A673 (cell line): ENCODE measurements at places on chromosomes 13 and 19. TPM values are rescaled to one million over a fixed set of nuclear protein-coding genes. Genes with fewer than 3 reads are reported as not detected.

DNA sequence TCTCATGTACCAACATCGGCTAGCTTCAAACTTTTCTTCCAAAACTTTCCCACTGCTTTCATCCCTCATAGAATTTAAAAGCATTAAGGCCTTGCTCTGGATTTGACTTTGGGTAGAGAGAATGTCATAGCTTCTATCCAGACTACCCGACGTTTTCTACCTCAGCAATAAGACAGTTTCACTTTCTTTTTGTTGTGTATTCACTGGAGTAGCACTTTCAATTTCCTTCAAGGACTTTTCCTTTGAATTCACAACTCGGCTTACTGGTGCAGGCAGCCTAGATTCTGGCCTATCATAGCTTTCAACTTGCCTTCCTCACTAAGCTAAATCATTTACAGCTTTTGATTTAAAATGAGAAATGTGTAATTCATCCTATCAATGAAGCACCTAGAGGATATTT, 420.4 kb upstream of the GPC6 start:
- H3K36me3 ChIP-seq: no peaks in the 10 kb centered on the region
- H3K4me1 ChIP-seq: no peaks in the 10 kb centered on the region
- no peak for DNase-seq
- H3K4me3 ChIP-seq: peak overlapping the region; percentile 25

Gene NCR1
- not detected in 2 replicates for total RNA-seq

DNA sequence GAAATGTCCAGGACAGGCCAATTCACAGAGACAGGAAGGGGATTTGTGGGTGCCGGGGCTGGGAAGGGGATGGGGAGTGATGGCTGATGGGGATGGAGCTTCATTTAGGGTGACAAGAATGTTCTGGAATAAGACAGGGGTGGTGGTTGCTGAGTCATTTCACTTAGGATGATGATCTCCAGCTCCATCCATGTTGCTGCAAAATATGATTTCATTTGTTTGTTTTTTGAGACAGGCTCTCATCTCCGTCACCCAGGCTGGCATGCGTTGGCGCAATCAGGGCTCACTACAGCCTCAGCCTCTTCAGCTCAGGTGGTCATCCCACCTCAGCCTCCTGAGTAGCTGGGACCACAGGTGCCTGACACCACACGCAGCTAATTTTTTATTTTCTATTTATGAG, 3.1 kb upstream of the JSRP1 start:
- DNase-seq: no peak
- H3K27me3 ChIP-seq: no peaks in the 10 kb centered on the region
- no peaks in the 10 kb centered on the region for H3K36me3 ChIP-seq
- no peak overlapping the region for H3K27ac ChIP-seq
- H3K4me3 ChIP-seq: no peak overlapping the region

Gene SIX5
- 23.6 and 26.7 TPM in 2 replicates for total RNA-seq

DNA sequence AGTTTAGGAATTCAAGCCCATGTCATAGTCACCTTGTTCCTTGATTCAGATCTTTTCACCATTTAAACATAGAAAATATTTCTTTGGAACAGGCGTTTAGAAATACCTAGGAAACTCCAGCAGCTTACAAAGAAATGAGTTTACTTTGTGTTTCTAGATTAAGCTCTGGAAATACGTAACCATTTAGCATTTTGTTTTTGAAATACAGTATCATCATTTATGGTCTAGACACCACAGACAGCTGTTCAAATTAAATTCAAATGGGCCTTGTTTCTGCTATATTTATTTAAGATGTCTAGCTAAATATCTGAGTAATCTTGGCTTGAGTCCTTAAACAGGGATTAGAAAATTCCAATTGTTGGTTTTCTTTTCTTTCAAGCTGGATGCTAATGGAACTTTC, 228.5 kb downstream of the NDFIP2 start:
- peaks cover 35% of the 10 kb centered on the region for H3K4me1 ChIP-seq
- H3K27ac ChIP-seq: peak overlapping the region; percentile 1
- no peaks in the 10 kb centered on the region for H3K27me3 ChIP-seq
- H3K36me3 ChIP-seq: no peaks in the 10 kb centered on the region

Gene TNFSF13B
- 9.2 and 11.2 TPM in 2 replicates for total RNA-seq

Gene SIGLEC10
- not detected in 2 replicates for total RNA-seq

DNA sequence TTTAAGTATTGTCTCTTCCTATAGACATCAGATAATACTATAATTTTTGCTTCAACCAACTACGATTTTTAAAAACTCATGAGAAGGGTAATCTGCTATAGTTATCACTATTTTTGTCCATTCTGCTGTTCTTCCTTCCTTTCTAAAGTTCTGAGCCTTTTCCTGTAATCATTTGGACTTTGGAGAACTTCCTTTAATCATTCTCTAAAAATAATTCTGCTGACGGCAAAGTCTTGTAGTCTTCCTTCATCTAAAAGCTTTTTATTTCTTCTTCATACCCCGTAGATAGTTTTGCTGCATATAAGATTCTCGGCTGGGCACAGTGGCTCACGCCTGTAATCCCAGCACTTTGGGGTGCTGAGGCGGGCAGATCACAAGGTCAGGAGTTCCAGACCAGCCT, 5.1 kb upstream of the FCGBP start:
- no peak overlapping the region for H3K4me3 ChIP-seq
- H3K27ac ChIP-seq: peak overlapping the region; percentile 24
- H3K4me1 ChIP-seq: peaks cover 64% of the 10 kb centered on the region
- H3K36me3 ChIP-seq: no peaks in the 10 kb centered on the region
- no peaks in the 10 kb centered on the region for H3K27me3 ChIP-seq
- no peak for DNase-seq

Gene SUGP2
- 120 and 136 TPM in 2 replicates for total RNA-seq

DNA sequence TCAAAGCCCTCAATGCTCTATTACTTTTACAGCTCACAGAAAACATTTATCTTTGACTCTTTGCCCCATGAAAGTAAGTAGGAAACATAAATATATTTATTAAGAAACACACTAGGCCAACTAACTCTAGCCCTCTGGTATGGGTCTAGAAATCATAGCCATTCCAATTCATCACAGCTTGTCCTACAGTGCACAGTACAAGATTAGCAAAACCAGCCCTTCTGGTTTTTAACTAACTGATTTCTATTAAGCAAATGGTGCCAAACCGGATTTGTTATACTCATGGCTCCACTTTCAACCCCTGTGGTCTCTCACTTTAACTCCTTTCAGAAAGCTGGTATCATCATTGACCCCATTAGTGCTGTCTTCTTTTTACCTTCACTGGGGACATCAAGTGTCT, 5.6 kb upstream of the LRRC63 start:
- no peak for DNase-seq
- H3K36me3 ChIP-seq: no peaks in the 10 kb centered on the region
- no peak overlapping the region for H3K27ac ChIP-seq
- peaks cover 19% of the 10 kb centered on the region for H3K4me1 ChIP-seq
- H3K4me3 ChIP-seq: no peak overlapping the region

Gene USHBP1
- 0.61 TPM in 1 of 2 replicates, not detected in the other for total RNA-seq

Gene SSC5D
- 1.4 and 2.2 TPM in 2 replicates for total RNA-seq

- no peak overlapping the region for H3K27ac ChIP-seq
- H3K4me3 ChIP-seq: no peak overlapping the region
- peaks cover 26% of the 10 kb centered on the region for H3K27me3 ChIP-seq
- H3K36me3 ChIP-seq: no peaks in the 10 kb centered on the region
These were observed 110.4 kb upstream of the SOX1 start for GRCh38 chr13:111956261-111957151.

Gene SIGLEC8
- not detected in 2 replicates for total RNA-seq

- H3K27ac ChIP-seq: peak overlapping the region; percentile 59
- DNase-seq: peak; percentile 61
- peaks cover 12% of the 10 kb centered on the region for H3K36me3 ChIP-seq
- H3K4me1 ChIP-seq: peaks cover 57% of the 10 kb centered on the region
These were observed 1.3 kb upstream of the SHANK1 start for GRCh38 chr19:50720921-50721381.

Gene TMEM238
- total RNA-seq: 0.42 and 0.69 TPM in 2 replicates

GRCh38 chr19:1874554-1875185, 10.6 kb downstream of the ABHD17A start:
- peaks cover 8% of the 10 kb centered on the region for H3K36me3 ChIP-seq
- peaks cover 24% of the 10 kb centered on the region for H3K4me1 ChIP-seq
- DNase-seq: no peak
- H3K27ac ChIP-seq: peak overlapping the region; percentile 93
- H3K4me3 ChIP-seq: peak overlapping the region; percentile 87

DNA sequence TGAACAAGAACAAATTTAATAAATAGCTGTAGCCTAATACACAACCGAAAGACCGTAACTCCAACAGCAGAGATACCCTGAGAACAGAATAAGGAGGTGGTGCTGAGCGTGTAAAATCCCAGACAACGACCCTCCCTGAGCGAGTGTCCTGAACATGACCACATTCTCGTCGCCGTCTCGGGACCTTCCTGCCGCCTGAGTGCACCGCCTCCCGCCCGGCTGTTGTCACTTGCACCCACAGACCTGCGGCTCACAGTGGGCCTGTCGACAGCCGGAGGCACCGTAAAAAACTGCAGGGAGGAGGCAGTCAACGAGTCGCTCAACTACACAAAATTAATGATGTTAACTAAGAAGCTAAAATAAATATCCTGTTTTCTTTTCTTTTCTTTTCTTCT, 35.8 kb upstream of the GRTP1 start:
- no peak for DNase-seq
- no peaks in the 10 kb centered on the region for H3K36me3 ChIP-seq
- H3K4me3 ChIP-seq: no peak overlapping the region
- no peak overlapping the region for H3K27ac ChIP-seq
- H3K27me3 ChIP-seq: no peaks in the 10 kb centered on the region

DNA sequence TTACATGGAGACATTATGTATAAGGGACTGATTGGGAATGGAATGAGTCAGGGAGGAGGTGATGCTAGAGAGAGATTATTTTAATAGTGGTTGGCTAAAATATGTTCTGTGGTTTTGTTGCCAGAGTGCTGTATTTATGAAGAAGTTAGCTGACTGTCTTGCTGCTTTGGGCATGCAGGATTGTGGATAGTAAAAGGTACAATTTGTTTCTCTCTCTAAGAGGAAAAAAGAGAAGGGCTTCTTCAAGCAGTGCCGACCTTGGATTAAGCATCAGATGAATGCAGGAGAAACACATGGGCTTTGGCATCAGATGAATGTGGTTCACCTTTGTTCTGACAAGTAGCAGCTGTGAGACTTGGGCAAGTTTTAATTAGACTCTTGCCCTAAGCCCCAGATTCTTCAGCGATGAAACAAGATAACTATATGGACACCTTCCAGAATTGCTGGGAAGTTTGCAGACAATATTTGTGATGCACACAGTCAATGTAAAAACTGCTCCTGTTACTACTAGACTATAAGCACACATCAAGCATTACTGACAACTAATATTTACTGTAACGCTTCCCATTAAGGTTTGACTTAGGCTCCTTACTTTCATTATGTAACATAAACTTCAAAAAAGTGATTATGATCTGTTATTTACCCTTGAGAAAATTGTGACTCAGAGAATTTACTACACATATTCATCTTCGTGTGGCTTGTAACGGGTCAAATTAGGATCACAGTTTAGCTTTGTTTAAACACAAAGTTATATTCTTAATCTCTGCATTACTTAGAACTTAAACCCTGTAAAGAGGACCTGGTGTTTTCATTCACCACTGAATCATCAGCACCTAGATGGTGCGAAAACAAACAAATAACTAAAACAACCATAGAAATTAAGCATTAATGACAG, 824.0 kb downstream of the PCDH9 start:
- no peak for DNase-seq
- no peaks in the 10 kb centered on the region for H3K27me3 ChIP-seq
- H3K4me3 ChIP-seq: no peak overlapping the region
- no peaks in the 10 kb centered on the region for H3K36me3 ChIP-seq
- H3K27ac ChIP-seq: no peak overlapping the region

DNA sequence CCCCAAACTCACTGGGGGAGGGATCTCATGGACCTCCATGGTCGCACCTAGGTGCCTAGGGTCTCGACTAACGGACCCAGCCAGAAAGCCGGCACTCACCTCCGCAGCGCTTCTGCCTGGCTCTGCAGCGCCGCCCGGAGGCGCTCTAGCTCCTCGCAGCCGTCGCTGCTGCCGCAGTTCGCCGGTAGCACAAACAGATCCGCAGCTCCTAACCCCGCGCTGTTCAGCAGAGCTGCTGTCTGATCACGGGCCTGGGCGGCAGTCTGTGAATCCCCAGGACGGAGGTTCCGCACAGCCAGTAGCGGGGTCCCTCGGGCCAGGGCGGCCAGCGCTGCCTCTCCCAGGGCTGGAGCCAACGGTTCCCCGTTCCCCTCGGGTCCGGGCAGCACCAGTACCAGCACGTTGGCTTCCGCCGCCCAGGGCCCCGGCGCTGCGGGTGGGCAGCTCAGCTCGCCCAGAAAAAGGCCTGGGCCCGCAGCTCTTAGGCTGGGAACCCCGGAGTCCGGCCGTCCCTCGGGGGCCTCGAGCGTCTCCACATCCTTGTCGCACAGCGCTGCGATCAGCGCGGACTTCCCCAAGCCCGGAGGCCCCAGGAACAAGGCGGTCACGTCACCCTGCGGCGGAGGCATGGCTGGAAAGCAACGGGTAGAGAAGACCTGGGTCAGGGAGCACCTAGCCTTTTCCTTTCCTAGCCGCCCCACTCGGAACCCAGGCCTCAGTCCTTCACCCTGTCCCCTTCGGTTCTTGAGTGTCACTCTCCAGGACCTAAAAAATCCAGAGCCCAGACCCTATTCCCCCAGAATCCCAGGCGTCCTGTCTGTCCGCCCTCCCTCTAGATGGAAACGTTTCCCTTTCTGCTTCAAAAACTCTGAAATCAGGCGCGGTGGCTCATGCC, 977 bp downstream of the IRGQ start:
- peak overlapping the region; percentile 78 for H3K4me3 ChIP-seq
- peaks cover 12% of the 10 kb centered on the region for H3K4me1 ChIP-seq
- H3K27ac ChIP-seq: peak overlapping the region; percentile 88
- peak; percentile 80 for DNase-seq
- H3K36me3 ChIP-seq: peaks cover 27% of the 10 kb centered on the region

GRCh38 chr13:83377491-83377890, 504.8 kb downstream of the SLITRK1 start:
- no peak overlapping the region for H3K4me3 ChIP-seq
- no peak for DNase-seq
- H3K27me3 ChIP-seq: no peaks in the 10 kb centered on the region

Gene ZIC5
- 23.4 and 25.2 TPM in 2 replicates for total RNA-seq

DNA sequence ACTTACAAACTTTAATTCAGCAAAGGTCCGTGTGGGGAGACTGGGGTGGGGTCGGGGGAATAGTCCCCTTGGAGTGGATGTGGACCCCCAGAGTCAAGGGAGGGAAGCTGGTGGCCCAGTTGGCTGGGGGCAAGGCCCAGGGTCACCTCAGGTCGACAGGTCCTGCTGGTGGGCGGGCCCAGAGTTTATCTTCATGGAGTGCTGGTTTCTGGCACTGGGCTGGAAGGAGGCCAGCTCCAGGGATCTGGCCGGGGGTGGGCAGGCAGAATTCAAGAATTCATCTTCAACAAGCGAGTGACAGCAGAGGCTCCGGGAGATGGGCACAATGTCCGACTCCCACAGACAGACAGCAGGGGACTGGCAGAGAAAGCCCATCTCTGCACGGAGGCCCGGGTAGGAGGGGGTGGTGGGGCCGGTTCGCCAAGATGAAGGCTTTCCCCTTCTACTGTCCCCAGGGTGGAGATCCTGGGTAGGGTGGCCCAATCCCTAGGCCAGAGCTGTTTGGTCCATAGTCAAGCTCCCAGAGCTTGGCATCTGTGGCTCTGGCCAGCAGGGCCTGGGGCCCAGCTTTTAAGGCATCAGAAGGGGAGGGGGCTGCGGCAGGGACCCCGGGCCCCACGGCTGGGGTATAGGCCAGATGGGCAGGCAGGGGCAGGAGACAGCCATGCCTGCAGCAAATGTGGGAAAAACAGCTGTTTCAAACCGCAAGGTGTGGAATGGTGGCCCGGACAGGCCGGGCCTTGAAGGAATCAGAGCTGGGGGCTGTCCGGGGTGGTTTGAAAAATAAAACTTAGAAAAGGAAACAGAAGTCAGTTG, 622 bp upstream of the FDX2 start:
- peaks cover 45% of the 10 kb centered on the region for H3K36me3 ChIP-seq
- peak overlapping the region; percentile 68 for H3K27ac ChIP-seq
- H3K27me3 ChIP-seq: no peaks in the 10 kb centered on the region
- peaks cover 5% of the 10 kb centered on the region for H3K4me1 ChIP-seq
- DNase-seq: no peak
- H3K4me3 ChIP-seq: peak overlapping the region; percentile 75

Gene ZNF154
- total RNA-seq: 4.0 and 4.4 TPM in 2 replicates
